SK-N-MC (cell line): ENCODE measurements at places on chromosomes 6 and 20.

GRCh38 chr20:63656451-63656850 is 1.7 kb upstream of the RTEL1 start:
- DNase-seq = no peak

DNA sequence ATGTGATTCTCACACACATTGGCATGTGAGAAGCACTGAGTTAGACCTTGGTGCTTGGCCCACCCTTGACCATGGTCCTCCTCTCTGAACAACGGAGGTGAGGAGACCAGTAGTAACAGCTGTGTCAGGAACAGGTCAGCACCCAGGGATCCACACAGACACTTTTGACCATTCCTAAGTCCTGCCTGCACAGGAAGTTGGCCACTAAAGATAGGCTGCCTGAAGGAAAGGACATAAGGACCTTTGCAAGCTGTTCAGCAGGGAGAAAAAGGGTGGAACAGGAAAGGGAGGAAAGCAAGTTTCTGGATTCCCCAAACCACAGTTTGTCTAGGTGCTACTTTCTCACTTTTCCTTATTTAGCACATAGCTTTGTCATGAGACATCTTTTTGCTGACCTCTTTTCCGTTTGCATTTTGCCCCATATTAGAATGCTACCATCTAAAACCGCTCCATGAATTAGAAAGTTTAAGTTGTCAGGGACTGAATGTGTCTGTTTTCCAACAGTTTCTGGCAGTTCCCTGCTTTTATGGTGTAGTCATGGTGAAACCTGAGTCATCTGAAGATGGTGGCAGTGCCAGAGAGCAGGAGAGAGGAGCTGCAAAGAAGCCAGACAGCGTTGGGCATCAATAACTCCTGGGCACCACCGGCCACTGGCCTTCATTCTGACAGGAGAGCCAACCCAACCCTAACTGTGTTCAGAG is 1.1 kb upstream of the CD109 start:
- no peak for DNase-seq

DNA sequence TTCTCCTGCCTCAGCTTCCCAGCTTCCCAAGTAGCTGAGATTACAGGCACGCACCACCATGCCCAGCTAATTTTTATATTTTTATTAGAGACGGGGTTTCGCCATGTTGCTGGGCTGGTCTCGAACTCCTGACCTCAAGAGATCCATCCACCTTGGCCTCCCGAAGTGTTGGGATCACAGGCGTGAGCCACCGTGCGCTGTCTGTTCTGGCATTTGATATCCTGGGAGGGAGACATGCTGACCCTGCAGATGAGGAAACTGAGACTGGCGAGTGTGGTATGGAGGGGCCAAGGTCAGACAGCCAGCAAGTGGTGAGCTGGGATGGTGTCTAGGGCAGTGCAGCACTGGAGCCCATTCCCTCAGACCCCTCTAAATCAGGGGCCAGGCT is 44.6 kb downstream of the SRC start:
- no peak for DNase-seq

DNA sequence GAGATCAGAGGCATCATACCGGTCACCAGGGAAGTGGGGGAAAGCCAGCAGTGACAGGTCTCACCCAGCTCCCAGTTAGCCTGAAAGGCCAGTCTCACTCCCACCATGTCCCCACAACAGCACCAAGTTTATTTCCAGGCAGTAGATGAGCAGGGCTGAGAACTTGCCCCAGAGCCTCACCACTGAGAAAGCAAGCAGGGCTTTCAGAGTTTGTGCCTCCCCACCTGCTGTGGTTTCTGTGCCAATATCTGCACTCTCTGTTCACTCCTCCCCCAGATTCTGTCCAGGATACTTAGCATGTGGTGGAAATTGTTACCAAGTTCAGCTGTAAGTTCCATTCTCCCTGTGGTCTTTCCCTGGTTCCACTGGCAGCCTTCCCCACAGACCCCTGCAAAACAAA is 255.0 kb upstream of the HTR1E start:
- no peak for DNase-seq

GRCh38 chr6:157906537-157907061 is 75.1 kb upstream of the SYNJ2 start:
- no peak for DNase-seq

DNA sequence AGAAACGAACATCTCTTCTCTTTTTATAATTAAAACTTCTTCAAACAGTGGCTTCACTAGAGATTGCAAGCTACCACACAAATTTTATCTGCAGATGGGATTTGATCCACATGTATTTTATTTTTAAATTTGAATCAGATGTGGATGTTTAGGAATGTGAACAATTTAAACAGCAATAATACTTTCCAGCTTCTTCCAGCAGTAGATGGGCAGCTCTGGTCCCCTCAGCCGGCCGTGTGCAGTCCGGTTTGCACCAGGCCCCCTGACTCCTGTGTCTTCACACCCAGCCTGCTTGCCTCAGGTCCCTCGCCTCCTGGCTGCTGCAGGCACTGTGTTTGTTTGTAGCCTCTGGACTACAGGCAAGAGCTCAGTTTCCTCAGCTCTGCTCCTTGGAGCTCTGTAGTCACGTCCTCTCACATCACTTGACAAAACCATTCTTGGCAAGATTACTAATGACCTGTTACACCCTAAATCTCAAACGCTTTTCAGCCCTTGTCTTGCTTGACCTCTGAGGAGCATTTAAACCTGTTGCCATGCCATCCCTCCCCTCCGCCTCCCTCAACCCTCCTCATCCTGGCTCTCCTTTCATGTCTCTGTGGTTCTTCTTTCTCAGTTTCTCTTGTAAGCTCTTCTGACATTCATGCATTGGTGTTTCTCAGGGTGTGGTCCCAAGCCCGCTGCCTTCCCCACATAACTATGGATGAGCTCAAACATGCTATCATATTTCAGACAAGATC is 13.2 kb upstream of the ZBTB24 start:
- DNase-seq = no peak

DNA sequence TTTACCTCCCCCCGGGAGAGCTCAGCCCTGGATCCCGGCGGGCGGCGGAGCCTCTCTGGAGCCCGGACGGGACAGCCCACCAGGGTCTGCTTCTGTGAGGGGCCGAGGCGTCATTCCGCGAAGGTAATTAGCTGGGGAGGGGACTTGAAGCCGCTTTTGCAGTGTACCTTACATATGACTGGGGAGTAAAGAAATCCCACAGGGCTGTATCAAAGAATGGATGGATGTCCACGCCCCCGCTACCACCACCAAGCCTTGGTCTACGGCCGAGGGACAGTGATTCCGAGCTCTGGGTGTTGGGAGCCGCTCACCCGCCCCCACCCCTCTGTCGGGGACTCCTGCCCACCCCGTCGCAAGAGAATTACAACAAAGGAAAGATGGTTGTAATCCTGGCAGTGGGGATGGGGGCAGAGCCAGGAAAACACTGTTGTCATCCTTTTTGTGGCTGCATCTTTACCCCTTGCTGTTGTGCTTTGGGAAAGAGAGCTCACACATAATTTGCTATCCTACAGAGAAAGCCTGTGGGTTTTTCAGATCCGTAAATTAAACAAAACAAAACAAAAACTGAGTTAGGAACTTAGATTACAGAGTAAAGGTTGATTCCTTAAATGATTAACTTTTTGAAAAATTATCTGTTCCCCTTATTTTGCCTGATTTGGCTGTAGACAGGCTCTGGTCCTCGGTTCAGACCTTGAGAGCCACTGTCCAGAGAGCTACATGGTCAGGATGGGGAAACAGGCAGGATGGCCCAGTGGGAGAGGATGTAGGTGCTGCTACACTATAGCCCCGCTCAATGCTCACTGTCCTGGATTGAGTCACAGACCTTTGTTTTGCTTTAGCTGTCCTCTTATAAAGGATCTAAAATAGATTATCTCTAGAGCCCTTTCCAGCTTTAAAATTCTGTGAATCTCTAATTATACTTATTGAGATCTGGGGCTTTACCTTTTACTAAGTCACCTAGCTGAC is 997 bp upstream of the FBXO30 start:
- DNase-seq = no peak

DNA sequence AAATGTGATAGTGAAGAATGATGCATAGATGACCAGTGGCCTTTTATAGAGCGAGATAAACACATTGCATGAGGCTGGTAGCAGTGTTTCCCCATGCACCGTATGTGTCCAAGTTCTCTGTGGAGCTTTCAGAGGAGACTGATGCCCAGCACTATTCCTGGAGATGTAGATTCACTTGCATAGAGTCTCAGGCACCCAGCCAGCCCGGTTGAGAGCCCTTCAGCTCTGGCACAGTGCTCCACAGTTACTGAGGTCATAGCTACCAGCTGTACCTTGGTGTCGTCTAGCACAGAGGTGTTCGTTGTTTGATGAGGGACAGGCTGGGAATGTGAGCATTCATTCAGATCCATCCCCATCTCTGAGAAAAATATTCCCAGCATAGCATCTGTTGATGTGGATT is 328.9 kb downstream of the FARS2 start:
- DNase-seq = no peak

DNA sequence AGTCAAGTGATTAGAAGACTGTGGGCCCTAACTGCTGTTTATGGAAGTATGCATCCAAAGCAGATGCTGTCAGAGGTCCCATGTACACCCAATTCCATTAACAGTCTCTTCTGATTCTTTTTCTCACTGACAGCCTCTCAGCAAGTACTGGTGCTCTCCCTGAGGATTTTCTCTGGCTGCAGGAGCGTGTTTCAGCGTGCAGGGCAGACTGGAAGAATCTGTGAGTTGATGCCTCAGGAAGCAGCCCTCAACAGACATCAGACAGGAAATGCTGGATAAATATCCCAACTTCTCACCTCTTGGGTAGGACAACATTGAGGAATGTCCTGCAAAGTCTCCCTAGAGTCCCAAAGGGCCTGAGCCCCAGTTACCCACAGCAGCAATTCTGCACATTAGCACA is 40.8 kb downstream of the ANKEF1 start:
- no peak for DNase-seq

- DNase-seq = no peak
Measured at GRCh38 chr6:131216246-131216645, 81.0 kb downstream of the AKAP7 start.

DNA sequence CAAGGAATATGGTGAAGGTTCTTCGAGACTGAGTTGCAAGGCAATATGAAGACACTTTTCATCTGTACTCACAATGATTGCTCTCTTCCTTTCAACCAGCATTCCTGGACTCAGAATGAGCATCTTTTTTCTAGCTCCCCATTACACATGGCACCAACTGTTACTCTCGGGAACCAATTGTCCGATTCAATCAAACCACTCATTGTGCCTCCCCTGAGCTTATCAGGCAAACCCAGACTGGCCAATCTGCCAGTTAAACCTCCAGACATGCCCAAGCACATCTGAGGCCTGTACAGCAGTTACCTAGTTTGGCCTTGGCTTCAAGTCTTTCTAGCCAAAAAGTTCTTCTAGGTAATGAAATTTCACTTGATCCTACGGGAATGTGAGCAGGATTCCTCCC is 164.1 kb downstream of the ID4 start:
- no peak for DNase-seq
